ENCODE measurements at places on chromosomes 2 and 18.
A peak's percentile ranks its signal among the peaks of the same experiment; 100 is the strongest.

DNA sequence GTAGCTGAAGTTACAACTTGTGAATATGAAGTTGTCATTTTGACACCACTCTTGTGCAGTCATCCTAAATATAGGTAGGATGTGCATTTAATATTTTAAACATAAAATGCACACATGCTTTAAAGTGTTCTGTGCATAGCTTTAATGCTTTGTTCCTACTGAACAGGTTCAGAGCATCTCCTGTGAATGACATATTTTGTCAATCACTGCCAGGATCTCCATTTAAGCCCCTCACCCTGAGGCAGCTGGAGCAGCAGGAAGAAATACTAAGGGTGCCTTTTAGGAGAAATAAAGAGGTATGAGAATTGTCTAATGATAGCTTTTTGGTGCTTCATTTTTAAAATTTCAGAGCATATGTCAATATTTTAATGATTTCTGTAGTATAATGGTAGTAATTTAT is 14.7 kb downstream of the ERLEC1 start:
- DNase-seq = no peak

DNA sequence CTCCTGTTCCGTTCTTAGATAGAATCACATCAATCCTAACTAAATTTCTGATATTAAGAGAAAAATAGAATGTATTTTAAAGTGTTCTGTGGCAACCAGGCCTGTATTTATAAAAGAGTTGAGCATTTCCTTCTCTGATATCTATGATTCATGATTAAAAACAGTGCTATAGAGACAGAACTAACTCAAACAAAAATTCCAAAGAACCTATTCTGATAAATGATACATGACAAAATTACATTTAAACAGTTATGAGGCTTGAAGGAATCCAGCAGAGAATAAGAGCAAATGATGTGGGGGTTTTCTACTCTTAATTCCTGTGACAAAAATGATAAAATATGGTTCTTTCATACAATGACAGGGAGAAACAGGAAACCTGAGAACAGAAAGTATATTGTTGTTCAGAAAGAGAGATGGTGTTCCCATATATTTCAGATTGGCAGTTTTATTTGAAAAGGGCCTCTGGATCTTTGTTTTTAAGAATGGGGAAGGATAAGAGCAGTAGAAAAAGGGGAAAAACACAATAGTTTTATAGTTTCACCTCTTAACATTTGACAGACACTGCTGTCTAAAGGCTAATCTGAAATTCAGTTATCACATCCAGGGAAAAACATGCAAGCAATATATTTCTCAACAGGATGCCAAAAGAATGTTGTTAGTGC is 944.3 kb downstream of the LRP1B start:
- no peak for DNase-seq

DNA sequence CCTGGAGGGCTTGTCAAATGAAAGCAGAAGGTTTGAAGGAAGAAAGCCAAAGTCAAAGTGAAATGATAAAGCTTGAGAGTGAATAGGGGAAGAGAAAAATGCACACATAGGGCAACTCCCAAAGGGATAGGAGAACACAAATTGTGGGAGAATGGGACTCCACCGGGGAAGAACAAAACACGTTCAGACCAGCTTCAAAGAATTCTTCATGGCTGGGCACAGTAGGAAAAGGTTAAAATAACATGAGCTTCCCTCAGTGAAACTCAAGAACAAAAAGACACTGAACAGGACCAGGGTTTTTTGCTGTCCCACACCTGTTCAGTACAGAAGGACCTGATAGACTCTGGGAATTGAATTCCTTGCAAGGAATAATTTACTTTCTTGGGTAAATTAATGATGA is 123.1 kb upstream of the NCKAP5 start:
- DNase-seq = no peak

GRCh38 chr2:109213646-109214433 is 84.8 kb downstream of the SH3RF3 start:
- peak; percentile 98 for DNase-seq

GRCh38 chr2:71554028-71554705 is 100.8 kb downstream of the DYSF start:
- DNase-seq = no peak

DNA sequence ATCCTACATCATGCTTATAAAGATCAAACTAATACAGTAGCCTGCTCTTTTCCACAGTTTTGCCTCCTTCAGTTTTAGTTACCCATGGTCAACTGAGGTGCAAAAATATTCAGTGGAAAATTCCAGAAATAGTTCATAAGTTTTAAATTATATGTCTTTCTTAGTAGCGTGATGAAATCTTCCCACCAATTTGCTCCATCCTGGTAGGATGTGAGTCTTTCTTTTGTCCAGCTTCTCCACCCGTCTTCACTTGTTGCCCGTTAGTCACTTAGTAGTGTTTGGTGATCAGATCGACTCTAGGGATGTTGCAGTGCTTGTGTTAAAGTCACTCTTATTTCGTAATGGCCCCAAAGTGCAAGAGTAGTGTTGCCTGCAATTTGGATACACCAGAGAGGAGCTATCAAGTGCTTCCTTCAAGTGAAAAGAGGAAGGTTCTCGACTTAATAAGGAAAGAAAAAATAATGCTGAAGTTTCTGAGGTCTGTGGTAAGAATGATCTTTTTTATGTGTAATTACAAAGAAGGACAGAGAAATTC is 57.0 kb downstream of the CEP192 start:
- no peak for DNase-seq

DNA sequence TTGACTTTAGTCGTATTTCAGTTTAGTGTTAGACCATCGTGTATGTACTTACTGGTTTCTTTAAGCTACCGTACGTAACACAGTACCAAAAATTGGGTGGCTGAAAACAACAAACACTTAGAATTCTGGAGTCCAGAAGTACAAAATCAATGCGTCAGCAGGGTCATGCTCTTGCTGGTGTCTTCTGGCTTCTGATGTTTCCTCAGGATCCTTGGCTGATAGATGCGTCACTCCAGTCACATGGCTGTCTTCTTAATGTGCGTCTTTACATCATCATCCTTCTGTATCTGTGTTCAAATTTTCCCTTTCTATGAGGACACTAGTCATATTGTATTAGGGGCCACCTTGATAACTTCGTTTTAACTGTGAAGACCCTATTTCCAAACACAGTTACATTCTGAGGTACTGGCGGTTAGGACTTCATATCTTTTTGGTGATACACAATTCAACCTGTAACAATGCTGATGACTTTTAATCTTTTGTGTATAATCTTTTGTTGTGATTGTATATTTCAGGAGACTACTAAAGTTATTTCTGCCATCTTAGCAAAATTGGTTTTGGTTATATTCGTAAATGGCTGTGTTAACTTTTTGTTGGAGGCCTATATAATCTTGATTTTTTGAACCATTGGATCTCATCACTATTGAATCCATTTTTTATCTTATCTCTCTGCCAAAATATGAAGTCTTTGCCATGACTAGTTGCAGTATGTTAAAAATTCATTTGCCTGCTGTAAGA is 25.4 kb downstream of the ACTR3 start:
- DNase-seq = no peak

DNA sequence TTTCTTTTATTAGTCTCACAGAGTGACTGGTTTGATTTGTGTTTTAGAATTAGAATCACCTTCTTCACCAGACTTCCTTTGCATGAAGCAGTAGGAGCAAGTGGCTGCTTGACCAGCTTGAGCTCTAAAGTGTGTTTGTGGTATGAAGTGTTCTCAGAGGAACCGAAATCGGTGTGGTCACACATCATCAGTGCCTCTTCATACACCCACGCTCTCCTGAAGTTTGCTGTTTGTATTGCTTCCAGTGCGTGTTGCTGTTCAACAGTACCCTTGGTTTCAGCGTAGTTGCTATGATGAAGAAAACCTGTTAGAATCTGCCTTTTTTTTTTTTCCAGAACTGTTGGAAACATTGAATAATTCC is 77.9 kb downstream of the LIMS1 start:
- DNase-seq = peak; percentile 66

GRCh38 chr2:241148239-241148638 is 1.0 kb downstream of the PASK start:
- DNase-seq = no peak

GRCh38 chr2:153287109-153287801 is 191.3 kb downstream of the RPRM start:
- DNase-seq = no peak

GRCh38 chr18:1018181-1018681 is 113.6 kb downstream of the ADCYAP1 start:
- no peak for DNase-seq

DNA sequence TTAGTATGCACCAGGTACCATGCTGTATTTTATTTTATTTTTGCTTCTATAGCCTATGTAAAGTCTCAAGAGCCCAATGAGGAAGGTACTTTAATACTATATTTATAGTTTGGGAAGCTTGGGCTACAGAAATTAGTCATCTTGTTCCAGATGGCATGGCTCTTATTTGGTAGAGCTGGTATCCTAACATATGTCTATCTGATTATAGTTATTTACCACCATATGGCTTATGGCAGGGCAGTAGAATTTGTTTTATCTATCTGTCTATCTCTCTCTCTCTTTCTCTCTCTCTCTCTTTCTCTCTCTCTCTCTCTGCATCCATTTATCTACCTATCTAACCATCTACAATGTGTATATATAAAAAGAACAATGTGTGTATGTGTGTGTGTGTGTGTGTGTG is 1293.7 kb upstream of the SLC39A10 start:
- DNase-seq = no peak

DNA sequence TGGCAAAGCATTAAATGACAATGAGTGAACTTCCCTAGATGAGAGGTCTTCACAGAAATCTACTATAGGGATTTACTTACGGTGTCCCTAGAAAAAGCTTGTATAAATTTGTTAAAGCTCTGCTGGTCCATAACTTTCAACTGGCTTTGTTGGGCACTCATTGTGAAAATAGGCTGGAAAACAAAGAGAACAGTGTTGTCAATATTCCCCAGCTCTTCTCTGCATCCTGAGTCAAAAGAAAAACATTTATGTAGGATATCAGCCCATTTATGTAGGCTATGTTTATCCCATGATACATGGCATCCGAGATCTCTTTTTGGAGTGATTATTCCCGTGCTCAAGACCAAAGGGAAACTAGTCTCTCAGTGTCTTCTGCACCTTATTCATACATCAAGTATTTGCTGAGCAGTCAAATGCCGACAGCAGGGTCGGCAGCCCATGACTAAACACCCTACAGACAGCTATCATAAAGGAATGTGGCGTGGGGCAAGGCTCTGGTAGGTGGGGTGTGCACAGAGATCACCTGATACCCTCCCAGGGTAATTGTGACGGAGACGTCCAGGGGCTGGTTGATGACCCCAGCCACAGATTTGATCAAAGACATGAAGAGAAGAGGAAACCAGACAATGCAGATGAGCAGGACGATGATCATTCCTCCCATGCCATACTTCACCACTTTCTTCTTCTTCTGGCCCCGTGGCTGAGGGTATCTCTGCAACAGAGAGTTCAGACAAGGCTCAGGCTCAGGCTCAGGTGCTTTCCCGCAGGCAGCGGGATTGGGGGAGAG is 155.9 kb downstream of the NAPG start:
- DNase-seq = no peak

GRCh38 chr2:152335726-152336118 is 748 bp downstream of the FMNL2 start:
- DNase-seq = no peak

DNA sequence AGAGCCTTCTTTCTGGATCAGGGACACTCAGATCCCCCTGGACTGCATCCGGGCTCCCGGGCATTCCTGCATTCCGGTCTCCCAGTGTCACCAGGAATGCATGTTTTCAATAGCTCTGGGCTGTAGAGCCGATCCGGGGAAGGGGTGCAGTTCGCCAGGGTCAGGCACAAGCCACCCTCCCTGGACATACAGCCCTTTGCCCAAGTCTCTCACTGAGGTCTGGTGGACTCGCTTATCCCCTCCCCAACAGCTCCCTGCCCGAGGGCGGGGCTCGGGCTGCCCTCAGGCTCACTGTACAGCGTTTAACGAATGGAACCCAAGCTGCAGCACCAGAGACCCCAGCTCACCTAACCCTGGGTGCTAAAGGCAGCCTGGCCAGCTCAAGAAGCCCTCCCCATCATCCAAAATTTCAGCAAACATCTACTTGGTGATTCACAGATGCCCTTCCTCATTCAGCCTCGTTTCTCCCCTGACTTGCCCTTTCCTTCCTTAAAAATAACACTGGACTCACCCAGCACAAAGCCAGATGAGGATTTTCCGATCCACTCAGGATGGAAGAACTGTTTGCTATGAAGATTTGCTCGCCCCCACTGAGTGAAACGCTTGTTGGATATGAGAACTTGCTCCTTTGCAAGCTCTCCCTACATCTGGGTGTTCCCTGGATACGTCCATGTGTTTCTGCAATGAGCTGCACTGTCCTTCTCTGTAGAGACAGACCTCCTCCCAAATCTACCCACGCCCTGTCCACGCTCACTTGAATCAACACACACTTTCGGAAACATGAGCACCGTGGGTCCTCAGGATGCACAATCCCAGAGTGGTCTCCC is 58.1 kb downstream of the PXDN start:
- DNase-seq = no peak

- no peak for DNase-seq
Measured at GRCh38 chr2:27305516-27305915, 2.7 kb downstream of the UCN start.

DNA sequence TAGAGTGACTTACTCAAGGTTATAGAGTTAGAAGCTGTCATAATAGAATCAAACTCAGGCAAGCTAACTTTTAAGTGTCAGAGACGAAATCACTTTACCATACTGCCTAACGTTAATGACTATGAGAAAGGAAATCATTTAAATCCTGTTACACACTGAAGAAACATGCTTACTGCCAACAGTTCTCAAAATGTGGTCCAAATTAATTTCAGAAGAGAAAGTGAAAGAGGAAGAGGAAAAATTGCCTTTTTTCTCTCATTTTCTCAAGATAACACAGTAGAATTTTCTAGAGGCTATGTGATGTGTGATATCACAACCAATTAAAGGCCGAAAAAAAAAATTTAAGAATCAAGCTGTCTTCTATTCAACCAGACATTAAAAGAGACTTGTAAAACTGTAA is 1362.7 kb upstream of the CHAC2 start:
- DNase-seq = no peak

GRCh38 chr2:9139491-9140443 is 66.8 kb upstream of the ASAP2 start:
- DNase-seq = peak; percentile 28

- no peak for DNase-seq
Measured at GRCh38 chr18:23878336-23878900, 136.1 kb upstream of the TTC39C start.

- no peak for DNase-seq
Measured at GRCh38 chr18:12406371-12407111, 1.2 kb upstream of the PRELID3A start.

DNA sequence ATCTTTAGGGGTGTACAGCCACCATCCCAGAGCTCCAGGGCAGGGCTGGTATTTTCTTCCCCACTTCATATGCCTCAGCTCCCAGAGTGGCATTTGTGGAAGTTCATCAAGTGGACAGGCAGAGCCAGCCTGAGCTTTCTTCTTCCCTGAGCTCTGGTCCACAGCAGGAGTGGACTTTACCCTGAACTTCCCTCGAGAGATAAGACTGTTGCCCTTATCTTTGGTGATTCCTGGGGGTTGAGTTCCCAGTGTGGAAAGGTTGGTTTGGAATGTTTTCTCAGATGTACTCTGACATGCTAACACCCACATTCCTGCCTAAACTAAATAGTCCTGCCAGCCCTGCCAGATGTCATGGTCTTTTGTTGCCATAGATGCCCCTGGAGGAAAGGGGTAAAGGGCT is 62.0 kb upstream of the LGALSL start:
- no peak for DNase-seq

GRCh38 chr2:126864861-126865260 is 33.8 kb upstream of the TEX51 start:
- DNase-seq = no peak

Data from NK-92 treated with Interleukin-12 subunit alpha and Interleukin-12 subunit beta, amount 100 ng/mL, for 24 hours (cell line).